T-helper 17 cell (primary cell): ENCODE measurements at places on chromosomes 2 and 18.

- DNase-seq = no peak
These were observed 418.3 kb upstream of the DDX18 start for GRCh38 chr2:117396161-117396560.

GRCh38 chr2:12587729-12588522 is 128.8 kb upstream of the TRIB2 start:
- no peak for DNase-seq

- DNase-seq = no peak
These were observed 312.2 kb downstream of the LRATD1 start for GRCh38 chr2:14944562-14945346.

DNA sequence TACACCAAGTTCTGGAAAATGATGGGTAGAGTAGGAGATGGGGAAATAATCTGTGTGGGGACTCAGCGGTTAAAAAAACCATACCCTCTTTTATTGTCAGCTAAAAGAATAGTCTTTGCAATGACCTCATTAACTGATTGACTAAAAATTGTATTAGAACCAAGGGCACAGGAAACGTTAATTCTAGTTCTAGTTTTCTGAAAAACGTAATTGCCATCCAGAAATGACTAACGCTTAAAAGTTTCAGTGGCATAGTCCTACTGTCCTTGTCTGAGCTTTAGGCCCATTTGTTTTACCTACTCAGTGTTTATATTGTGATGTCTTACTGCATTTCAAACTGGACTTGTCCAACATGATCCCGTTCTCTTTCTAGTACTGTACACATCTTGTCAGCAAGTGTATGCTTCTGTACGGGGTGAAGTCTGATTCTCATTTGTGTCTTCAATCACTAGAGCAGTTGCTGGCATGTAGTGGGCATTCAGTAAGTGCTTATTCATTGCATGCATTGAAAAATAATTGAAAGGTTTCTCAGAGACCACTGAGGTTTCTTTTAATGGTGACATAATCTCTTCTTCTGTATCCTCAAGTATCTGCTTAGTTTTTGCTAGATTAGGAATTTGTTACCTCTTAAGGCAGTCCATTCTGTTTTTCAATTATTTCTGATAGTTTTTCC is 81.5 kb downstream of the ZNF407 start:
- no peak for DNase-seq

DNA sequence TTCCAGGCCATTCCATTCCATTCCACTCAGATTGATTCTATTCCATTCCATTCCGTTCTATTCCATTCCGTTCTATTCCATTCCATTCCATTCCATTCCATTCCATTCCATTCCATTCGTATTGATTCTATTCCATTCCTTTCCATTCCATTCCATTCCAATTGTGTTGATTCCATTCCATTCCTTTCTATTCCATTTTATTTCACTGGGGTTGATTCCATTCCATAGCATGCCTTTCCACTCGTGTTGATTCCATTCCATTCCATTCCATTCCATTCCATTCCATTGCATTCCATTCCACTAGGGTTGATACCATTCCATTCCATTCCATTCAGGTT is 1142.3 kb downstream of the RPIA start:
- DNase-seq = no peak

DNA sequence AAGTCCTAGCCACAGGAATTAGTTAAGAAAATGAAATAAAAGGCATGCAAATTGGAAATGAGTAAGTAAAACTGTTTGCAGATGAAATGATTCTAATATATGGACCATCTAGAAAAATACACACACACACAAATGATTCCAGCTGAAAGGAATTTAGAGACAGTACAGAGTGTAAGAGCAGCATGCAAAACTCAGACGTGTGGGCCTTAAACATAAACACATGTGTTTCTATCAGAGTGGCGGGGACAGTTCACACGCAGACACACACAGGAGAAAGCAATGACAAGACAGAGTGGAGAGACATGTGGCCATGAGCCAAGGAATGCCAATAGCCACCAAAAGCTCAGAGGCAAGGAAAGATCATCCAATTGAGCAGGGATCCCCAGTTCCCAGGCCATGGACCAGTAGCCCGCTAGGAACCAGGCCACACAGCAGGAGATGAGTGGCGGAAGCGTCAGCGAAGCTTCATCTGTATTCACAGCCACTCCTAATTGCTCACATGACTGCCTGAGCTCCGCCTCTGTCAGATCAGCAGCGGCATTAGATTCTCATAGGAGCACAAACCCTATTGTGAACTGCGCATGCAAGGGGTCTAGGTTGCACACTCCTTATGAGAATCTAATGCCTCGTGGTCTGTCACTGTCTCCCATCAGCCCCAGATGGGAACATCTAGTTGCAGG is 155.4 kb downstream of the ARL4C start:
- no peak for DNase-seq

- no peak for DNase-seq
These were observed 563.7 kb downstream of the PLCL1 start for GRCh38 chr2:198368089-198368488.

GRCh38 chr2:51350100-51350499 is 318.2 kb upstream of the NRXN1 start:
- no peak for DNase-seq

DNA sequence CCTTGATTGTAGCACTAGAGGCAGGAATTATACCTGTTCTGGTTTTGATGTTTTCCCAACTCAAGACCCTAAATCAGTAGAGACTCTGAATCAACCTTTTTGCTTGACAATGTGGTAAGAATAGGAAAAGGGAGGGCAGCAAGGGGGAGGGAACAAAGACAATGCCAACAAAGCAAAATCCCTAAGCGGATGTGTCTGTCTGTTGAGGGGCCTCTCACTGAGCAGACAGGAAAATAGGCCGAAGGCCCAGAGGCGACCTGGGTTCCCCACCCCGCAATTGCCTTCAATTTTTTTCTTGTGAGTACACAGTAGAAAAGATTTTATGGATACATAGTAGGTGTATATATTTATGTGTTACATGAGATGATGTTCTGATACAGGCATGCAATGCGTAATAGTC is 75.6 kb downstream of the MAP4K4 start:
- no peak for DNase-seq

GRCh38 chr2:174859563-174860169 is 95.4 kb upstream of the CHRNA1 start:
- no peak for DNase-seq

GRCh38 chr2:11621410-11621809 is 48.6 kb downstream of the NTSR2 start:
- no peak for DNase-seq

DNA sequence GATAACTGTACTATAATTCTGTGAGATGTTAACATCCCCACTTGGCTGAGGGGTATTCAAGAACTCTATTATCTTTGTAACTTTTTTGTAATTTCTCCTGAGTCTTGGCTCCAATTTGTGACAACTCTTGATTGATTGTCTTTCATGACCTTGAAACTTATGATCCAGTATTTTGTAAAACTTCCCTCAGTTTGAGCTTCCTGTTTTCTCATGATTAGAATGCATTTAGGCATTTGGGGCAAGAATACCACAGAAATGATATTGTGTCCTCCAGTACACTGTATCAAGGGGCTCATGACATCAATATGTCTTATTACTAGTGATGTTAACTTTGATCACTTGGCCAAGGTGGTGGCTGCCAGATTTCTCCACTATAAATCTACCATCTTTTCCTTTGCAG is 37.4 kb downstream of the PNO1 start:
- DNase-seq = no peak

- DNase-seq = no peak
These were observed 608.6 kb upstream of the CELF4 start for GRCh38 chr18:38174173-38174572.

DNA sequence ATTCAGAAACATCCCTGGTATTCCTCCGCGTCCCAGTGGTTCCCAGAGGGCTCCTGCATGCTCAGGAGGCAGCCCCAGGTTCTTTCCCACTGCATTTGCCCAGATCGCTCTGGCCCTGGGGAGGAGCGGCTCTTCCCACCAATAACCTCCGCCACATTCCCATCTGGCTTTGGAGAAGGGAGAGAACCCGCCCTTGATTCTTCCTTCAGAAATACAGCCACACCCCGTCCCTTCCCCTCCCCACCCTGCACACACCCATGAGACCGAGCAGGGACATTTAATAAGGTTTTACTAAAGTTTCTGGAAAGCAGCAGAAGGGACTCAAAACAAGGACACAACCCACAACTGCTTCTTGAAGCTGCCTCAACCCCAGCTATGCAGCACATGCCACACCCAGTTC is 21.9 kb downstream of the ARID5A start:
- DNase-seq = no peak

DNA sequence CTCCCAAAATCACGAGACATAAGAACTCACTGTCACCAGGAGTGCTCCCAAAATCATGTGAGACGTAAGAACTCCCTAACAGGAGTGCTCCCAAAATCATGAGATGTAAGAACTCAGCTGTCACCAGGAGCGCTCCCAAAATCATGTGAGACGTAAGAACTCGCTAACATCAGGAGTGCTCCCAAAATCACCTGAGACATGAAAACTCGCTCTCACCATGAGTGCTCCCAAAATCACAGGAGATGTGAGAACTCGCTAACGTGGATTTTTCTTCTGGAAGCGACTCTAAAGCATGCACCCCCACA is 53.1 kb downstream of the CTDP1 start:
- no peak for DNase-seq

DNA sequence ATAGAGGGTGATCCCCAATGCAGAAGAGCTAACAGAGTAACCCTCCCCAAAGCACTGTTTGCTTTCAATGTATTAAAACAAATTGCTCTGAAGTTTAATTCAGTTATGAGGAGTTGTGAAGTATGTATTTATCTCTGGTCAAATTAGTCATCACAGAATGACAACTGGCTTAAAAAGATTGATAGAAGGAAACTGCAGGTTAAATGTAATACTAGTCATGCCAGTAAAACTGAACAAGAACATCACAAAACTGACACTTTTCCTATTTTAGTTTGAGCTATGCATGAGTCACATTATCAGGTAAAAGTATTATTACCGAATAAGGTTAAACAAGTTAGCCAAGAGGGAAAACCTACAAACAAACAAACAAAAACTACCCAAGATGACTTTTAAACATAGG is 99.0 kb upstream of the ACVR1C start:
- no peak for DNase-seq

GRCh38 chr2:68196120-68196716 is 38.5 kb downstream of the PNO1 start:
- DNase-seq = peak; percentile 40

GRCh38 chr18:8791171-8791651 is 85.9 kb downstream of the MTCL1 start:
- DNase-seq = no peak

GRCh38 chr18:70046207-70046606 is 98.5 kb upstream of the CD226 start:
- DNase-seq = no peak

- DNase-seq = no peak
These were observed 81.8 kb downstream of the HDAC4 start for GRCh38 chr2:239318790-239319661.

- no peak for DNase-seq
These were observed 937.1 kb downstream of the TSN start for GRCh38 chr2:122692400-122693083.

- no peak for DNase-seq
These were observed 55.7 kb downstream of the GLI2 start for GRCh38 chr2:120791243-120791961.

DNA sequence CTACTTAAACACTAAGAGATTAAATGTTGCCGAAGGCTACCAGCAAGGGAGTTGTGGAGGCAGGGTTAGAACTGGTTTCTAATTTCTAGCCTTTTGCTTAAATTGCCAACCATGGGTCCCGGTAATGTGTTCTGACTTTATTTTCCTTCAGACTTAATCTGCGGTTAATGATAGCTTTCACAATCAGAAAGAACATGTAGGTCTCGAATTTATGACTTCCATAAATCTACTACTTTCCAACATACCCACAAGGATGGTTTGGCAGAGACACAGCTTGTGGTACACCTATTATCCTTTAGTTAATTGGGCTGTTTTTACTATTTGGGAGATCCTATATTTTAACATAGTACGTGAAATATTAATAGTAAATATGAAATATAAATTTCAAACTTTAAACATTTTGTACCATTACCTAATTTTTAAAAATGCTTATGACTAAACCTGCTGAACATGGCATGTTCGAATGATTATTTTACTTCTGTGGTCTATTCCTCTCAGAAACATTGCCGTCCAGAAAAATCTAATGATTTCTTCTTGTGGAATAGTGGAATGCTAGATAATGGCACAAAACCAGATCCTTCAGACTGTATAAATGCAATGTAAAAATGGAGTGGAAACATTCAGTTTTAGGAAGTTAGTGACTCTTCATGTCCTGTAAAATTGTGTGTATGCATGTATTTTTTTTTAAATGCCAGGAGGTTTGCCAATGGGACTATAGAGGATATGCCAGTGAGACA is 41.3 kb downstream of the PARD3B start:
- DNase-seq = no peak

DNA sequence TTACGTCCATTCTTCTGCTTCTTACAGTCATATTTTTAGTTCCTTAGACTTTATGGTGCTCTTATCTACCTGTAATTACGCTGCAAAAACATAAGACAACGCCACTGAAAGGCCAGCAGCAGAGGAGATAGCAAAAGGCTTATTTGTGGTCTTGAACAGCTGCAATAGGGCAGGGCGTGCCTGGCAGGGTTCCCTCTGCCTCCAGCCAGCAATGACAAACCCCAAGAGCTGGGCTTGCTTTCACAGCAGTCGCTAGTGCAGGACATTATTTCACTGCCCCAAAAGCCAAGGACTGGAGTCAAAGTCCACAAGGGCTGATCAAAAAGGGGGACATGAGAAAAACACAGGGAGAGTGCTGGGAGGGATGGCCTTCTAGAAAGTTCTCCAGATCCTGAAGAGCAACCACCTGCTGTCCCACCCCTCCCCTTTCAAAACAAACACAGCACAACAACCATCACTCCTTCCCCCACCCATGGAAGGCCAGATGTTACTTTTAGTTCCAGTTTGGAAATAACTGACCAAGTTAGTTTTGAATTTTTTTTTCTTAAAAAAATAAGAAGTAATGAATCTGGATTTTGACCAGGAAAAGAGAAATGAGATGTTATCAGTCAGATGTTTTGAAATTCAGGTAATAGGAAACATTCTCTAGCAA is 127.8 kb downstream of the RBMS1 start:
- no peak for DNase-seq

- no peak for DNase-seq
These were observed 333.7 kb downstream of the AGAP1 start for GRCh38 chr2:235827585-235827992.

GRCh38 chr2:162424816-162425215 is 80.9 kb downstream of the GCA start:
- no peak for DNase-seq

- DNase-seq = no peak
These were observed 108.7 kb downstream of the EPHA4 start for GRCh38 chr2:221463241-221463896.

DNA sequence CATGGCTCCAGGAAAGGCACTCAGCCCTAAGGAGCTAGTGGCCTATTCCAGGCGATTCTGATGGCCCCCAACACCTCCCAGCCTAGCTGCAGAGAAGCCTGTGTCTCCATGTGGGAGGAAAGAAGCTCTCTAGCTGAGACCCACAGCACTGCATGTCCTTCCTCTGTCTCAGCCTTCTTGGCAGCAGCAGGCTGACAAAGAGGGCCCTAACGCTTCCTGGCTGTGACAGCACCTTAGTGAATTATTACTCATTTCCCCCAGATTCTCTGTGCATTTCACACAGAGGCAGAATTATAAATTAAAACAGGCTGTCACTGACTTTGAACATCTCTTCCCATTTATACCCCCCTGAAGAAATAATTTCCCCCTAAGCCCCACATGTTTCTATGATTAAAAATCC is 206.8 kb downstream of the CLIP4 start:
- DNase-seq = no peak
